ENCODE measurements at places on chromosomes 5 and 9.
A peak's percentile ranks its signal among the peaks of the same experiment; 100 is the strongest.

GRCh38 chr5:158619083-158619788 lies 480.5 kb downstream of the EBF1 start:
- peak; percentile 8 for DNase-seq

DNA sequence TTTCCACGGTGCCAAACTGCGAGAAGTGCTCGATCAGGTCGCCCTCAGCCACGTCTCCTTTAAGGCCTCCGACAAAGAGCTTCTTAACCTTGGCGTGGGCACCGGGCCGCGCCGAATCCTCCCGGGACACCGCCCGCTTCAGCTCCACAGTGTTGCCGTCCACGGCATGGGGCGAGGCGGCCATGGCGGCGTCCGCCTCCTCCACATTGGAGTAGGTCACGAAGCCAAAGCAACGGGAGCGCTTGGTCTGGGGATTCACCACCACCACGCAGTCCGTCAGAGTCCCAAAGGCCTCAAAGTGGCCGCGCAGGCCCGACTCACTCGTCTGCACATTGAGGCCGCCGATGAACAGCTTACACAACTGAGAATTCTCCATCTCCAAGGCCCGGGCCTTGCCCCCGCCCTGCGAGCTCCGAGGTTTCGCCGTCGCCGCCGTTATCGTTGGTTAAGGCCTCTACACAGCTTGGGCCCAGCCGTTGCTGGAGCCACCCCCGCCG lies 424 bp downstream of the HNRNPA0 start:
- no peak for DNase-seq

- no peak for DNase-seq
Observed at GRCh38 chr9:7286101-7286500, 513.5 kb downstream of the DMAC1 start.

- DNase-seq = no peak
Observed at GRCh38 chr5:33888587-33888986, 3.2 kb downstream of the ADAMTS12 start.

- no peak for DNase-seq
Observed at GRCh38 chr5:66945389-66946349, 250.9 kb downstream of the CD180 start.

- DNase-seq = no peak
Observed at GRCh38 chr9:97348871-97349270, 41.4 kb downstream of the CCDC180 start.

- DNase-seq = no peak
Observed at GRCh38 chr9:133489253-133490190, 10.6 kb upstream of the SLC2A6 start.

DNA sequence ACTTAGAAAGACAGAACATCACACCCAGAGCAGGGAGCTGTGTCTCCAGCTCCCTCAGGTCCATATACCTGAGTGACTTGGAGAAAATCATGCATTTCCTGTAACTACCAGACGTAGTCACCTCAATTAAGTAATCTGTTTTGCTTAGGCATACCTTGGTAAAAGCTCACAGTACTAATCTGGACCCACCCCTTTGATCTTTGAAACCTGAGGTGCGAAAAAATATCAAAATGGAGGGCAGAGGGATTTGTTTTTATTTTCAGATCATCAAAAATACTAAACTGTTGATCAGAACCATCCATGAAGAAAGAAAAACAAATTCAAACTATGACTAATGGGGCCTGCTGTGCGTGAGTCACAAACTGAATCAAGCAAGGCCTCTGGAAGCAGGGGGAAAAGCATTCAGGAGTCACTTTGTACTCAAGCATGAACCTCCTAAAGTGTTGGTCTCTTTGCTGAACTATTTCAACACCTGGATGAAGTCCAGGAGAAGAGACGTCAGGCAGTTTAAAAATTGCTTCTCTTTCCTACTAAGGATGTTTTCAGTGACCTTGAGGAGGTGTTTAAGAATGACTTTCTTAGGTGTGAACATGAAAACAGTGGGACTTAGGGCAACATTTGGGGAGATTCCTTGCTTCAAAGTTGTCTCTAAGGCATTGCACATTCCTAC lies 76.3 kb downstream of the MUSK start:
- DNase-seq = peak; percentile 28

- DNase-seq = no peak
Observed at GRCh38 chr5:147413266-147413665, 96.6 kb downstream of the DPYSL3 start.

- DNase-seq = no peak
Observed at GRCh38 chr5:14842117-14842516, 29.5 kb downstream of the ANKH start.

GRCh38 chr5:69493396-69494133 lies 975 bp downstream of the OCLN start:
- no peak for DNase-seq

- no peak for DNase-seq
Observed at GRCh38 chr5:82335806-82336205, 57.7 kb upstream of the RPS23 start.

GRCh38 chr5:142095651-142096330 lies 12.8 kb upstream of the NDFIP1 start:
- no peak for DNase-seq

DNA sequence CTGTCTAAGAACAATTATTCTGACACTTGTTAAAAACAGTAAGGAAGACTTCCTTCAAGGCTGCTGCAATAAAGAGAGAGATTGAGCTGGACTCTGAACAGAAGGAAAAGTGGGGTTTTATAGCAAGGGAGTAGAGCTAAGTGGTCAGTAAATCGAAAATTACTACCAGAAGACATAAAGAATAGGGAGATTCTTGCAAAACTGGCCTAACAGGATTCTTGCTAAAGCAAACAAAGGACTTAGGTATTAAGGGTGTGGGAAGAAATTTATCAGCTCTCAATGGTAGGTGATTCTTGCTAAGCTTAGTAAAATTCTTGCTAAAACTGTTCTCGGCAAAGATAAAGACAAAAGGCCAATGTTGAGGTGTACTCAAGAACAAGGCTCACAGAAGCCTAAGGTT lies 300.5 kb downstream of the SLCO4C1 start:
- no peak for DNase-seq

GRCh38 chr5:175321927-175322532 lies 122.0 kb downstream of the DRD1 start:
- DNase-seq = no peak

GRCh38 chr5:36017622-36018021 lies 26.4 kb upstream of the UGT3A1 start:
- no peak for DNase-seq

- DNase-seq = no peak
Observed at GRCh38 chr9:95993337-95993736, 117.8 kb downstream of the ERCC6L2 start.

DNA sequence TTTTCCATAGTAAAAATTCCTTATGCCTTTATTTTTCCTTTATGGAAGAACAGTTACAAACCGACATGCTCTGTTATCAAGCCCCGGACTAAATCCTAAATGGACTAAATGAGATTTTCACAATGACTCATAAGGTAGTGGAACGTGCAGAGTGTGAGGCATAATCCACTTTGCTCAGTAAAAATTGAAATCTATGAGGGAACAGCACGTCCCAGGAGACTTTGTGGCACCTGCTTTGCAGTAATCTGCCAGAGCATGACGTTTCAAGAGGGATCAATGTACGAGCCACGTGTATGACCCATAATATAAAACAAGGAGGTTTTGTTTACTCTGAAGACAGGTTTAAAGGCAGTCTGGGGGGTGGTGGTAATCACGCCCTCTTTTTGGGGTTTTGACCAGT lies 83.8 kb upstream of the GNA14 start:
- no peak for DNase-seq

Data from pons (tissue), 1 donor.